ENCODE measurements at places on chromosomes 16 and 17. TPM values are rescaled to one million over a fixed set of nuclear protein-coding genes. Genes with fewer than 3 reads are reported as not detected.

Gene MMP2
- total RNA-seq: 525 TPM

Gene CEP295NL
- total RNA-seq: 9.8 TPM

Gene FGF11
- total RNA-seq: 2.3 TPM

Gene ATP6V0C
- 48.1 TPM for total RNA-seq

Gene SLC46A1
- 6.7 TPM for total RNA-seq

Gene CMTM2
- total RNA-seq: not detected

Gene STAC2
- total RNA-seq: 0.30 TPM

Gene FOXJ1
- total RNA-seq: not detected

Gene WSCD1
- total RNA-seq: 1.7 TPM
